ENCODE measurements at places on chromosomes 7 and 10.

GRCh38 chr7:33979807-33980355 is 74.5 kb downstream of the BMPER start:
- DNase-seq: no peak

GRCh38 chr10:128018236-128018635 is 108.0 kb downstream of the MKI67 start:
- DNase-seq: no peak

DNA sequence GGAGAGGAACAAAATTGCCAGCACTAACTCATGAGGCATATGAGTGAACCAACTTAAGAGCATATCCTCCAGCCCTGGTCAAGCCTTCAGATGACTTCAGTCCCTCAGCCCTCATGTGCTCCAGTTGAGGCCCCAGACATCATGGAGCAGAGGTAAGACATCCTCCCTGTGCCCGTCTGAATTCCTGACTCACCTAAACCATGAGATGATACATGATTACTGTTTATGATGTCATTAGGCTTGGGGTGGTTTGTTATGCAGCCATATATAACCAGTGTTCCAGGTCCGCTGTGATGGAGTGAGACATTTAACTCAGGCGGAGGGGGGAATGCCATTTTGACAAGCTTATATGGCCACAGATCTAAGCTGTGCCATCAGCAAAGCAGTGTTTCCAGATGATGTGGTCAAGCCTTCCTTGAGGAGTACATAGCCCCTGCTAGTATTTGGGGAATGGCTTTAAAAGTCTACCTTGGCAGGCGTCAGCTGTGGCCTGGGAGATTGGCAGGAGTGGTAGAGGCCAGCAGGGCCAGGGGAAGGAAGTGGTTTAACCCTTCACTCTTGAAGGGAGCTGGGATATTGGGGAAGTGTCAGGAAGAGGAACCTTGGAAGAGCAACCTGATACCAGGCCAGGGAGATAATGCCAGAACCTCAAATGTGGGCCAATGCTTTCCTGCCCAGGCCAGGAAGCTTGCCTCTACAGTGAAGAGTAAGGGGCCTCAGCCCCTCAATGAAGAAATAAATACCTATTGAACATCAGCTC is 343.0 kb upstream of the PODXL start:
- DNase-seq: no peak

- DNase-seq: no peak
Measured at GRCh38 chr10:20858292-20859124, 38.6 kb downstream of the NEBL start.

GRCh38 chr10:49269523-49269922 is 29.4 kb upstream of the C10orf71 start:
- no peak for DNase-seq

DNA sequence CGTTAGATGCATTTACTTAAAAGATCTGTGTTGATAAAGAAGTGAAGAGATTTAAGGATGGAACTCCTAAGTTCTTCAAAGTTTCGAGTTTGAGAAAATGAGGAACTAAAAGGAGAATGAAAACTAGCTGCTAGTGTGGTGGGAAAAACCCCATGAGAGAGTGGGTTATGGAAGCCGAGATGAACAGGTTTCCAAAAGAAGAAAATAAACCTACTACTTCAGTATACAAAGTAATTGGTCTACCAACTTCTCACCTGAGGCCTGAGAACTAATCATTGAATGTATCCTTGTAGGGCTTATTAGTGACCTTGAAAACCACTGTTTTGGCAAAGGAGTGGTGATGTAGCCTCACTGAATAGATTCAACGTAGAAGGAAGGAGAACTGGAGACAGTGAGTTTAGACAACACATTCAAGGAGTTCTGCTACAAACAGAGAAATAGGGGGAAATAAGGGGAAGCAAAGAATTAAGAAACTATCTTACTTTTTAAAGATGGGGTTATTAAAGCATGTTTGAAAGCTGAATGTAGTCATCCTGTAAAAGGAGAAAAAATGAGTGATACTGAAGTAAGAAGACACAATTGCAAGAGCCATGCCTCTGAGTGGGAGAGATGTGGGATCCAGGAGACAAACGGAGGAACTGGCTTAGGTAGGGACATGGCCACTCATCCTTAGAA is 50.8 kb downstream of the CH25H start:
- DNase-seq: no peak

DNA sequence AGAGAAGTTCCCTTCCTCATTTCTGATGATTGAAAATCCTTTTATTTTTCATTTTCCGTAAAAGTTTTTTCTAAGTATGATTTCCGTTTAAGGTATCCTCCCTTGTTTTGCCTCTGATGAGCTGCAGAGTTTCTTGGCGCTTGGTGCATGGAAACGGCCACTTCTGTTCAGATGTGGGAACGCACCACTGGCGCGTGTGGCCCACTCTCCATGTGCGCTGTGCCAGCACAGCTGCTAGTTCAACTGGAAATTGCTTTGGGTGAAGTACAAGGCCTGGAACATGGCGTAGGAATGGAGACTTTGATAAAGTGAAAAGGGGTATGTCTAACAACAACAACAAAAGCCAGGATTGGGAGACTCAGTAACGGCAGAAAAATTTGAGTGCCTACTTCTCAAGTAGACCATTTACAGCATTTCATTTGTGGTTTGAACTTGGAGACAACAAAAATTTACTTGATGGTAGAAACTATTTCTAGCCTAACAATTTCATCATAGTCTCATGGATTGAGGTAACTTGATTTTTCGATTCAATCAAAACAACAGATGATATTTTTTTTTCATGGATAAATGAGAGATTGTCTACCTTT is 364.2 kb downstream of the SUGCT start:
- DNase-seq: no peak

- no peak for DNase-seq
Measured at GRCh38 chr10:93352638-93353383, 129.3 kb downstream of the MYOF start.

- DNase-seq: no peak
Measured at GRCh38 chr10:125163803-125164202, 3.4 kb upstream of the CTBP2 start.

GRCh38 chr10:75294518-75294865 is 58.7 kb upstream of the COMTD1 start:
- DNase-seq: no peak

DNA sequence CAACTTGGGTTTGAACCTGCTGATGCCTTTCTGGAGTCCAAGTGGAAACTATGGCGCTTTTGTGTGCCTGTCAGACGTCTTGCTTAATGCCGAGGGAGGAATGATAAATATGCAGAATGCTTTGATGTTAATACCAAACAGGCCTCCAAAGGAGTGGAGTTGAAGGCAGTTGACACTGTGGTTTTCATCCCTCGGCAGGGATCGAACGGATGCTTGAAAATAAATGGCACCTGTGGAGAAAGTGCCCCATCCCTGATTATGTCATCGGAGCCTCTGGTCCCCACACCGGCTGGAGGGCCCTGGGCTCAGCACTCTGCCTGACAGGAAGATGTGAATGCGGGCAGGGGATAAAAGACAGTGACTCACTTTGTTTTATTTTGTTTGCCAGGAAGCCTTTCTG is 148.7 kb upstream of the GPR26 start:
- no peak for DNase-seq

GRCh38 chr7:88670536-88670935 is 89.0 kb upstream of the ZNF804B start:
- DNase-seq: no peak

DNA sequence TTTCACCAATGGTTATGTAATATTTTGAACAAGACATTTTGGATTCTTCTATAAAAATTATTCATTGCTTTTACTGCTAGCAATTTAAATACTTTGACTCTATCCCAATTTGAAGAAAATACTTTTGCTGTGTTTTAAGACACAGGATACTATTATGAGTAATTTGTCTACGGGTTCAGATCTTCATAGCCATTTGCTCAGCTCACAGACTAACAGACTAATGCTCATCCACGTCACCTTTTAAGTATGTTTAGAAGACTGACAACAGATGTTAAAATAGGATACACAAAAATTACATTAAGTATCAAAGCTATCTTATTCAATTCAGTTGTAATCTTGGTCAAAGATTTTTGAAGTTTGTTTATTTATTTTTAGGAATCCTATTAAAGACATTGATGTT is 251.3 kb upstream of the CHRM2 start:
- DNase-seq: no peak

DNA sequence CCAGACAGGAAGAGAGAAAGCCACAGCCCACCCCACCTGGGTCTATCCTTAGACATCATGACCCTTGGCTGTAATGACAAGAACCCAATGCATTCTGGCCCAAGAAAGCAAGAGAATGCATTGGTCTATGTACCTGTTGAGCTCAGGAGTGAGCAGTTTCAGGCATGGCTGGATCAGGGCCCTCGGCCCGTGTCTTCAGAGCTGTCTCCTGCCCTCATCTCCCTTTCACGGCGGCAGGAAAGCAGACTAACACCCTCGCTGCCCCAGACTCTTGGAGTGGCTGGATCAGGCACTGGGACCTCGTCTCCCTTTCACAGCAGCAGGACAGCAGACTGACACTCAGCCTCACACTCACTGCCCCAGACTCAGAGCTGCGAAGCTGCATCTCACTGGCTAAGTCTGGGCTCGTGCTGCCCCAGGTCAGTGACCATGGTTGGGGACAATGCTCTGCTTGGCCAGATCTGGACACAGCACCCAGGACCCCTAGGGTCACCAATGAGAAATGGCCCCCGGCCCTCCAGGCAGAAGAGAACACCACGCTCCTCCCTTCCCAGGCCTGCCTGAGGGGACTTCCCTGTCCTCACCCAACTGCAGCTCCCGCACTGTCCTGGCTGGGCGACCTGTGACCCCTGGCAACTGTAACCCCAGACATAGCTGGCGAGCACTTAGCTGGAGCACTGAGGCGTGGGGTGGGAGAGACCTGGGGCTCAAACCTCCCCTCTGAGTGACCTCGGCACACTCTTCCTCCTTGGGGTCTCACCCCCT is 12.9 kb upstream of the PDGFA start:
- no peak for DNase-seq

GRCh38 chr10:16521311-16522016 is at the start of gene C1QL3:
Gene C1QL3, minus strand, starts transcription at chr10:16521879. Its CDS starts 814 bp downstream, at chr10:16521065.
- no peak for DNase-seq

DNA sequence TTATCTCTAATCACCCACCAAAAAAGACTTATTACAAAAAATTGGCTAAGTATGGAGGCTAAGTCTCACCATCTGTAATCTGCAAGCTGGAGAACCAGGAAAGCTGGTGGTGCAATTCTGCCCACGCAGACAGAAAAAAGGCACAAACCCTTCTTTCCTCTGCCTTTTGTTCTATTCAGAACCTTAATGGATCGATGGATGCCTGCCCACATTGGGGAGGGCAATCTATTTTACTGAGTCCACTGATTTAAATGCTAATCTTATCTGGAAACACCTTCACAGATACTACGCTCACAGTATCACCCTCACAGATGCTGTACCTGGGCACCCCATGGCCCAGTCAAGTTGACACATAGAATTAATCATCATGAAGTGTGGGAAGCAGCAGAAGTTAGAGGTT is 10.2 kb downstream of the IGFBP3 start:
- no peak for DNase-seq

DNA sequence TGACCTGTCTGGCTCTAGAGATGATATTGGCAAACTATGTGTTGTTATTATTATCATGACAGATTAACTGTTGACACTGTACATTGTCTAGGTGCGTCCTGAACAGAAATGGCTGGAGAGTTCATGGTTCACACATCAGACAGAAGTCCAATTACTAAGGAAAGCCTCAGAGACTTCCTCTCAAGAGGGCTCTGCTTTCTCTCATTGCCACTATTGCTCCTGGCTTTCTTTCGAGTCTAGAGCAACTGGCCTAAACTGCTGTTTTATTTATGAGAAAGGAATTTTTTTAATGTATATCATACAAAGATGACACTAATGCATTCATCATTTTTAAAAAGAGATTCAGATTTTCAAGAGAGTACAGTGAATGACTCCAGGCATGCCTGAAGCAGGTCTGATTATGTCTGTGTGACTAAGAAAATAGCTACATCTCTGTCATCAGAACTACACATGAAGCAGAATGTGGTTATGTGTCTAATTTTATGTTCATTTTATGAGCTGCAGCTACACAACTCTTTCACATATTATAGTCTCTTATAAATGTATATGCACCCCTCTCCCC is 30.4 kb downstream of the NRCAM start:
- DNase-seq: no peak

GRCh38 chr7:88169717-88170320 is 50.0 kb downstream of the SRI start:
- DNase-seq: no peak

DNA sequence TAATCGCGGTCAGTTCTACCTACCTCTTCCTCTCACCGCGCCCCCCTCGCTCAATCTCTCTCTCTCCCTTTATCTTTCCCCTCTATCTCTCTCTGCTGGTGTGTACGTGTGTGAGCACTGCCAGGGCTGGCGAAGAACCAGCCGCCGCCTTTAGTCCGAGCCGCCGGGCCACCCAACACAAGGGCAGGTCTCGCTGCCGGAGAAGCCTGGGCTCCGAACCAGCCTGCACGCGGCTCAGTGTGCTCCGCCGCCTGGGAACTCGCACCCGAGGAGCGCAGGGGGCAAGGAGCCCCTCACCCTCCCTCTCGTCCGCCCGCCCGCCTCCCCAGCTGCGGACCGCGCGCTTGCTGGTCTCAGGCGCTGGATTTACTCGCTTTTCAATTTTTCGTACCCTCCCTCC is 1.7 kb downstream of the NXPH1 start:
- no peak for DNase-seq

DNA sequence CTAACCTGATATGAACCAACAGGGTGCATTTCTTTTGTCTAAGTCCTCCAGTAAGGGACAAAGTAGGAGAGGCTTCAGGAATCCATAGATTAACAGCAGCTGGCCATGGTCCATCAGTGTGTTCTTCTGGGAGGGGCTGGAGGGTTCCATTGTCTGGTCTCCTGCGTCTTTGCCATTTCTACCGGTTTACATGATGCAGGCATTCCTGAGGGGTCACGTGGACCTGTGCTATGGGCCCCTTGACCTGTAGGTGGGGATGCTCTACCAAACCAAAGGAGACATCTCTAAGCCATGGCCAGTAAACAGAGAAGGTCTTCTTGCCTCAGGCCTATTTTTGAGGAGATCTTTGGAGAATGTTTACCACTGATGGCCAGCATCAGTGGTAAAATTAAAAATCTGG is 28.7 kb upstream of the HABP2 start:
- DNase-seq: no peak

GRCh38 chr7:67496589-67496988 is 500.0 kb downstream of the TYW1 start:
- DNase-seq: no peak
